ENCODE measurements at places on chromosomes 16 and 17.

- DNase-seq, result peak; percentile 63
These were observed 2.4 kb downstream of the SERPINF1 start for GRCh38 chr17:1764284-1764683.

DNA sequence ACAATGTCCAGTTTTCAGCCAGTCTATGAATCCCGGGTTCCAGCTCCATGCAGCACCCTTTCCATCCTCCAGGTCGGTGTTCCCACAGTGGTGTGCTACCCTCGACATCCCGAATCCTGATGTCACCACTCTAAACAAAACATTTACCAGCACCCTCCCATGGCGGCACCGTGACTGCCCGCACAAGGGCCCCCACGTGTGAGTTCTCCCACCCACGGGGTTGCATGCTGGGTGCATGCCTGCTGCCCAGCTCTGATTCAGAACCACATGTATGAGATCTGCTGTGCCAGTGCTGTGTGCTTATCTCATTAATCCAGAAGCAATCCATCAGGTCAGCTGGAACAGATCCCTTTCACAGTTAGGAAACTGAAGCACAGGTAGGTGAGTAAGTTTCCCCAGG, 57.4 kb downstream of the C16orf78 start:
- DNase-seq, result no peak

DNA sequence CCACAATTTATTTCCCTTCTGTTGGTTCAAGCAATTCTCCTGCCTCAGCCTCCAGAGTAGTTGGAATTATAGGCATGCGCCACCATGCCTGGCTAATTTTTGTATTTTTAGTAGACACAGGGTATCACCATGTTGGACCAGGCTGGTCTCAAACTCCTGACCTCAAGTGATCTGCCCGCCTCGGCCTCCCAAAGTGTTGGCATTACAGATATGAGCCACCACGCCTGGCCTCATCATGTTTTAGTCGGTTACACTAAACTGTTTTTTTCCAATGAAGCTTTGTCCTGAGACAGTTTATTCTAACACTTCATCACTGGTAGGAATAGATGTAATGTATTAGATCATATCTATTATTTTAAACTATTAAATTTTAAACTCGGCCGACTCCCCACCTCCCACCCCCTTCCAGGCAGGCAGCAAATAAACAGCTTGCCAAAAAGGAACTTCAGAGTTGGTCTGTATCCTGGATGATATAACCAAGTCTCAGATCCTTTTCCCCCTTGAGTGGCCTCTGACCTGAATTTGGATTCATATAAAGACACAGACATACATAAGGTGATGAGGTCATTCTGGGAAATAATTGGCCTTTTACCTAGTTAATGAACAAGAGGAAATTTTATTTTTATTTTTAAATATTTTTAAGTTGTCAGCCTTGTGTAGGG, 18.4 kb upstream of the CORO6 start:
- no peak for DNase-seq

DNA sequence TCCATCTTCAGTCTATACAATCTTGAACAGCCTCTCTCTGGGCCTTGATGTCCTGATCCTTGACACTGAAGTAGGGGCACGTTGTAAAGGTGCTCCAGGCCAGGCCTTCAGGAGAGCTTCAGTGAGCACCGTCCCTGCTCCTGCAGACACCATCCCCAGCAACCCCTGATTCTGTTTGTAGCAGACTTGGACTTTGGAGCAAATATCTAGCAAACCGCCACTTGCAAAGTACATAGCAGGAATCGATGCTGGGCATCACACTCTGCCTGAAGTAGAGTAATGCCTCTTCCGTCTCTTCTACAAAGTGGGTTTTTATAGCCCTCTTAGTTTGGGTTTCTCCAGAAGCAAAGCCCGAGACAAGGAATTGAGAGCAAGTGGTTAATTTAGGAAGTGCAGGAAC, 169.1 kb downstream of the SALL1 start:
- DNase-seq, result no peak

- DNase-seq, result no peak
These were observed 333.6 kb downstream of the SHISA9 start for GRCh38 chr16:13234999-13235398.

- DNase-seq, result no peak
These were observed 630 bp downstream of the ESRP2 start for GRCh38 chr16:68235108-68235886.

DNA sequence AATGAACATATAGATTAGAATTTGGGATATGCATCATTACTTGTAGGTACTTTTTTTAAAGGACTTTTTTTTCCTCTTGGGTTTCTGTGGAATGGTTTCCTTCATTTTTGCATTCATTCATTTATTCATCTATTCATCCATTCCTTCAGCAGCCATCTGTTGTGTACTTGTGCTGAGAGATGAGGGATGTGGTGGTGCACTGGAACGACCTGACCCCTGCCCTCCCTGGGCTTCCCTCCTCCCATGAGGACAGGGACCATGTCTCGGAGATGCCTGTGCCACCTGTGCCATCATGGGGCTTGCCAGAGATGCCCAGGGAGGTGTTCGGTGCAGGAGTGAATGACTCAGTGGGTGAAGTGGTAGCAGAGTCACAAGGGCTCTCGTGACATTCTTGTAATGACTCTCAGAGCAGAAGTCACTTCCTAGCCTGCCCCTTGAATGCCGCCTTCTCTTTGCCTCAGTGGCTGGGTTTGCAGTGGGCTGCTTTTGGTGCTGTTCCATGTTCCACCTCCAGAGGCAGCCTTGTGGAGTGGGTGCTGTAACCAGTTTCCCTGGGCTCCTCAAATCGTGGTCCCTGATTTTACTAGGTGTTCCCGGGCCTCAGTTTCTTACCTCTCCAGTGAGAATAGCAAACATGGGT, 43.9 kb downstream of the CLEC16A start:
- no peak for DNase-seq

DNA sequence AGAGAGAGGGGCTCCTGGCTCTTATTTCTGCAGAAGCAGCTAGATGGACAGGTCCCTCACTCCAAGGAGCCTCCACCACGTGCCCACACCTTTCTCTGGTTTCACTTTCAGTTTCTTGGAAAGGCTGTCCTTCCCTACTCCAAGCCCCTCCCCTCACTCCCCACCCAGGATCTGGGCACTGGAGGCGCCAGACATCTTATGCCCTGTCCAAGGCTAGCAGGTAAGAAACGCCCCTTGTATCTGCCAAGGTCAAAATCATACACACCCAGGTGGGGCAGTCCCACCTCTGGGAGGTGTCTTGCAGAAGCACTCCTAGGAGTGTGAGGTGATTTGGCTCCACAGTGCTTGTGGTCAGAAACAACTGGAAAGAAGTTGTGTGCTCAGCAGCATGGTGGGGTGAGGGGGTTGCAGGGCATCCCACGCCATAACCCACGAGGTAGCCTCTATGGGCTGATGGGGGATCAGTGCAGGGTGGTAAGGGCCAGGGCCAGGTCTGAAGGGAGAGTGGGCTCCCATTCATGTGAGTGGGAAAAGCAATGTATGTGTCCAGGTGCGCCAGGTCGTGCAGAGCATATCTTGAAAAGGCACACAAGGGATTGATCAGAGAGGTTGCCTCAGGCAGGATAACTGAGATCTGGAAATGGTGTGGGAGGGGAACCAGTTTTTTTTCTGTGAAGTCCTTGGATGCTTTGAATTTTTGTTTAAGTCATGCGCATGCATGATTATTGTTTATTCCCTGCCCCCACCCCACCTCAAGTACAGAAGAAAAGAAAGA, 31.8 kb upstream of the PRM1 start:
- DNase-seq, result peak; percentile 43

GRCh38 chr16:56763291-56763916, 33.5 kb downstream of the NUP93 start:
- no peak for DNase-seq

DNA sequence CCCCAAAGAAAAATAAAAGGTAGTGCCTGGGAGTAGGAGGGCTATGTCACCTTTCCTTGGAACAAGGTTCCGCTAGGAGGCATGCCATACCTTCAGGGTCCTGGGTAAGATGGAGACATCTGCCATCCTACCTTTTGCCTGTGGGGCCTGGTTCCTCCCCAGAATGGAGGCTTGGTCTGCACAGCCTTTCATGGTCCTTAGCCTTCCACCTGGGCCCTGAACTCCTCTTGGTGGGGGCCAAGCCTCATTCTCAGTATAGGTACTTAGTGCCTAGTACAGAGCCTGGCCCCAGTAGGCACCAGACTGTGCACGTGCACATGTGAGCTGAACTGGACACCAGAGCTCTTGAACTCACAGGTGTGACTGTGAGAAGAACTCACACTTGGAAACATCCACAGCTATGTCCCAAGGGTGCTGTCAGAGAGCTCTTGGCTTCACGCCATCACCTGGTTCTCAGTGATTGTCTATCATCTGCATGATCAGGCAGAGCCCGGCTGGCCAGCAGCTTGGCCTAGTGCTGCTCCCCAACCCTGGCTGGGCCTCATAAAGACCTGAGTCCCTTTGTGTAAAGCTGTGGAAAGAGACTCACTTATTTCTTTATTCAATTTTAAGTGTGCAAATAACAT, 143.2 kb downstream of the SOCS1 start:
- DNase-seq, result no peak

GRCh38 chr16:4378161-4378666, 6.6 kb downstream of the VASN start:
- no peak for DNase-seq

GRCh38 chr17:15412606-15413005, 54.8 kb downstream of the CDRT4 start:
- DNase-seq, result no peak

- DNase-seq, result no peak
These were observed 539 bp downstream of the IFT20 start for GRCh38 chr17:28334666-28335200.

GRCh38 chr17:47413872-47414271, 90.1 kb downstream of the EFCAB13 start:
- DNase-seq, result no peak

DNA sequence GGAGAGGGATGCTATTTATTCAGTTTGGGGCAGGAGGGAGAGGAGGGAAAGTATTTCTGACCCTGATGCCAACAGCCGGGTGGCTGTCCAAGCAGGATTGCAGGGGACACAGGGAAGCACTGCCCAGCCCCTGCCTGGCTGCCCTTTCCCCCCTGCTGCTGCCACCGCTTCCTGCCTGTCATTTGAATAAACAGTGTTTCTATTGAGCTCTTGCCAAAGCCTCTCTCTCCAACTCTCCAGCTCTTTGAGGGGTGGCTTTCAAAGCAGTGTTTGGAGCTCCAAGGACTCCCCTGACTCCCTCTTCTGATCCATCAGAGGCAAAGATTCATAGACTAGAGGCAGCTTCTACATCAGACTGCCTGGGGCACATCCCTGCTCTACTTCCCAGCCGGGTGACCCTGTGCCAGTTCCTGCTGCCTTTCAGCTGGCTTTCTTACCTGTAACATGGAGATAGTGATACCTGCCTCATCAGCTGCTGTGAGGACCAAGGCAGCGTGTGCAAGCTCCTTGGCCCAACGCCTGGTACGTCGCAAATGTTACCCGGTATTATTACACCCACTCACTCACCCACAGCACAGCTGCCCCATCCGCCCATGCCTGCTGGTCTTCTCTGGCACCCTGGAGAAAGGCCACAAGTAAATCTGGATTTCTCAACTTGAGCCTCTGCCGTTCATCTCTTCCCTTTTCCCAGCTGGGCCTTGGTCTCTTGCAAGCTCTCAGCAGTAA, 9.5 kb downstream of the PROCA1 start:
- no peak for DNase-seq
